NCI-H146 (cell line): ENCODE measurements at places on chromosomes 7 and 10.
A peak's percentile ranks its signal among the peaks of the same experiment; 100 is the strongest.

DNA sequence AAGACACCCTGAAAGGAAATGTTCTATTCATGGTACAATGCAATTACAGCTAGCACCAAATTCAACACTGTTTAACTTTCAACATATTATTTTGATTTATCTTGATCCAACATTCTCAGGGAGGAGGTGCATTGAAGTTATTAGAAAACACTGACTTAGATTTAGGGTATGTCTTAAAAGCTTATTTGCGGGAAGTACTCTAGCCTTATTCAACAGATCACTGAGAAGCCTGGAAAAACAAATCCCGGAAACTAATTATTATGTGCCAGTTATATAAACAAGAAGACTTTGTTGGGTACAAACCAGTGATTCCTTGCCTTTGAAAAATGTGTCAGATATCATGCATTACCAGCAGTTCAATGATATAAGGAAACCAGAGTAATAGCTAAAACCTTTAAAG lies 160.1 kb downstream of the CFTR start:
- no peak for DNase-seq

GRCh38 chr10:109982123-109982522 lies 25.7 kb upstream of the ADD3 start:
- no peak for DNase-seq

DNA sequence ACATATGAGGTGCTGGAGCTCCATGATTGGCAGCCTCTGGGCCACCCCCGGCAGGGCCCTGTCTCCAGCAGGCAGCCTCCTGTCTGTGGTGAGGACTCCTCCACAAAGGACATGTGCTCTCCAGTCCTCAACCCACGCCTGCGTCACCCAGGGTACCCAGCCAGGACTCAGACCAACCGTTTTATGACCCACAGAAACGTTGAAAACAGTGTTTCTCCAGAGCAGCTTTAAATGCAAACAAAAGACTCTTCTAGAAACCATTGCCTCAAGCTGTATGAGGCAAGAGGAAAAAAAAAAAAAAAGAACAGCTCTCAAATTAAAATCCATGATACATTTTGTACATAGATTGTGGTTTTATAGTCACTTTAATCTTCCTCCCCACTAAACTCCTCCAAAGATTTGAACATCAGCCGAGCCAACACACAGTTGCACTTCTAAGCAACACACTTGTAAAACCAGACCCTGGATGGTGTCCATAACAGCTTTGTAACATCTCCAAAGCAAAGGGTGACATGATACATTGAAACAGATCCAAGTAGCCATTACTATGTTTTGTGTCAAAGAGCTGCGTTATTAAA lies 175.0 kb upstream of the LYZL2 start:
- DNase-seq = no peak

GRCh38 chr7:38746438-38746837 lies 115.3 kb upstream of the AMPH start:
- peak; percentile 13 for DNase-seq

DNA sequence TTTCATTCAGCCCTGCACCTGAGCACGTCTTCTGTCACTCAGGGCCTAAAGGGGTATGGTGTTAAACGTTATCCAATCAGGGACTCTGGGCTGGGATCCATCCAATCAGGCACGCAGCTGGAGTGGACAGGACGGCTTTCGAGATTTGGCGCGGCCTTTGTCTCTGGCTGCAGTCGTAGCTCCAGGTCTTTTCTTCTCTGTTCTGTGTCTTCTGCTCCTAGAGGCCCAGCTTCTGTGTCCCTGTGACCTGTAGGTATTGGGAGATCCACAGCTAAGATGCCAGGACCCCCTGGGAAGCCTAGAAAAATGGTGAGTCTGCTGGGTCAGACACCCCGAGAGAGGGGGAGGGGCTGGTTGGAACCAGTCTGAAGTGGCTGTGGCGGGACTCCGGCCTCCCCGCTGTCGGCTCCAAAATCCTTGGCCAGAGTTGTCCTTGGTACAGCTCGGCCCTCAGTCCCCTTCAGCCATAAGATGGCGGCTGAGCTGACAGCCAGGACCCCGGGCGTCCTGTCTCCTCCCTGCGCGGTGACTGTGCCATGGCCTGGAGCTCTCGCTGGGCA lies 11.7 kb upstream of the ZNF680 start:
- DNase-seq = no peak

DNA sequence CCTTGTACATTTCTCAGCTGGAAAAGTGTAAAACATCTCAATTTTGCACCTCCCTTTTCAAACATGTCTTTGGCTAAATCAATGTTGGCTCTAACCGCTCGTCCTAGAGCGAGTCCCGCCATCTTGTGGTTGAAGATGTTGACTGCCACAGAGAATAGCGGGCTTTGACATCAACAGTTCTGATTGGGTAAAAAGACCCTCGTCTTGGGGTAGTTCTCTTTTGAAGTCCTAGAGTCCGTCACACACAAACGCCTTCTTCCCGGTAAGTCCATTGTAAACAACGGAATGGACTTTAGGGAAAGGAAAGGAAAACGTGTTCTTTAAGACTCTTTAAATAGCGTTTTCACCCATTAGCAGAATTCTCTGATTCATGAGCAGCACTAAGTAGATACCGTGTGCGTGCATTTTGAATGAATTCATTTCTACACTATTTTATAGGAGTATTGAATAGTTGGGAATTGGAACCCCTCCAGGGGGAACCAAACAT lies 452 bp upstream of the RPP30 start:
- DNase-seq = peak; percentile 79

DNA sequence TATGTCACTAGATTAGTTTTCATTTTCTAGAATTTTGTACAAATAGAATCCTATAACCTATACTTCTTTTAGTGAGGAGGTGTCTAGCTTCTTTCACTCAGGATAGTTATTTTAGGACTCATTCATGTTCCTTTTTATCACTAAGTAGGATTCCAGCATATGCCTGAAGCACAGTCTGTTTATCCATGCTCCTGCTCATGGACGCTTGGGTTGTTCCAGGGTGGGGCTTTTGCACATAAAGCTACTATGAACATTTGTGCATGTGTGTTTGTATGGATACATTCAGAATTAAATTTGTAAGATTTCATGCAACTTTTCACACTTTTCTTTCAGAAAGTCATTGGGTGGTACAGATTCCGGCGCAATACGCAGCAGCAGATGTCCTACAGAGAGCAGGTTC lies 24.6 kb downstream of the ABRAXAS2 start:
- no peak for DNase-seq

DNA sequence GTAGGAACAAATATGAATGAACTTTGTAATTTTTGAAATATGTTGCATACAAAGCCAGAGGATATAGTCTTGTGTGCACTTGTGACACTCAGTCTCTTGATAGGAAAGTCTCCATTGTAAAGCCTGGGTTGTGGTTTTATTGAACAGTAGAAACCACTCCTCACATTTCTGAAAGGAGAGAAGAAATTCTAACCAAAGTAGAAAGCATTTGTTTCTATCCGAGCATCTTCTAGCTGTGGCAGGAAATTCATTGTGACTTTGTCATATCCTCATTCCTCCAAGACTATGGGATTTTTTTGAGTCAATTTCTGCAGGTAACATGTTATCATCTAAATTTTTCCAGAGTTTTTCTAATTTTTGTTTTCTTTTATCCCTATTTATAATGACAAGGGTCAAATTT lies 55.5 kb upstream of the NCF1 start:
- DNase-seq = no peak

DNA sequence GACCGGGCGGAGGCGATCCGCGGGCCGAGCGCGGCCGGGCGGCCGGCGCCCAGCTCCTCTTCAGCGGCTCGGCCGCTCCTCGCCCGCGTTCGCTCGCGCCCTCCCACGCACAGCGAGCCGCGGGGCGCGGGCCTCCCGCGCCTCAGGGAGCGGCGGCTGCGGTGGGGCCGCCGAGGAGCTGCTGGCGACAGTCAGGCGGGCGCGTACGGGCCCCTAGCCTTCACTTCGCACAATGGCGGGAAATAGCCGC lies at the start of gene MCMBP:
MCMBP (minus strand) TSS at position 234 of the 250 bp plus-strand sequence. CDS start 259 bp downstream, outside the sequence.
- DNase-seq = no peak

GRCh38 chr10:80589726-80590373 lies 52.1 kb downstream of the SH2D4B start:
- no peak for DNase-seq

- no peak for DNase-seq
Observed at GRCh38 chr10:75733135-75733890, 301.9 kb downstream of the LRMDA start.

DNA sequence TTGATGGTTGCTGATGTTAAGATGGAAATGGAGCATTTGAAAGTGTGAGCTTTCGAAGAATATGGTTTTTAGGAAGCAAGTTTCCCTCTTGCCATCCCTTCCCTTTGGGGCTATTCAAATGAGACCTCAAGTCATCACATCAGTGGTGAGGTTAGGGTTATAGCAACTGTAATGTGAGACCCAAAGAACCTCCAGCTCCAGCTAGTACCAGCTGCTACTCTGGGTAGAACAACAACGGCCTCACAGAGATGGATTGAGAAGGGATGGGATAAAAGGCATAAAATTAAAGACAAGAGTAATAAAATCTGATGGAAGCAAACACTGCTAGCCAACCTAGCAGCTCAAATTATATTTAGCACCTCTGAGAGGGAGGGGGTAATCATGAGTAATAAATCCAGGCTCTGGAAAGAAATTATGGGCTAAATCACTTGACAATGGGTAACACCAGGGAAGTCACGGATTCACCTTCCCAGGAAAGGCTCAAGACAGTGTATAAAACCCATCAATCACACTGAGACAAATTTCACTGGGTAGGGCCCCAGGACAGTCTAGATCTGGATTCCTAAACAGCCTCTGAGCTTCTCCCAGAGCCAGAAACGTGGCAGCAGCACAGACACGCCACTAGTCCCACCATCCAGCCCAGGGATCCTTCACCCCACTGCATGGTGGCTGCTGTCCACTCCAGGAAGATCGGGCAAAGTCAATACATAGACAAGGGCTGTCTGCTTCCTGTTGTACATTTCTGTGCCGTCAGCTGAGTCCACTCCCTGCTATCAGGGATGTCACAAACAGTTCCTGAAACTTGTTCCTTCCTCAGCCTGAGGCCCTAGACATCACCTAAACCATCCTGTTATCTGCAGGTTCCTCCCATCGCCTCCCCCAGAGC lies 151.1 kb downstream of the GFRA1 start:
- DNase-seq = no peak

DNA sequence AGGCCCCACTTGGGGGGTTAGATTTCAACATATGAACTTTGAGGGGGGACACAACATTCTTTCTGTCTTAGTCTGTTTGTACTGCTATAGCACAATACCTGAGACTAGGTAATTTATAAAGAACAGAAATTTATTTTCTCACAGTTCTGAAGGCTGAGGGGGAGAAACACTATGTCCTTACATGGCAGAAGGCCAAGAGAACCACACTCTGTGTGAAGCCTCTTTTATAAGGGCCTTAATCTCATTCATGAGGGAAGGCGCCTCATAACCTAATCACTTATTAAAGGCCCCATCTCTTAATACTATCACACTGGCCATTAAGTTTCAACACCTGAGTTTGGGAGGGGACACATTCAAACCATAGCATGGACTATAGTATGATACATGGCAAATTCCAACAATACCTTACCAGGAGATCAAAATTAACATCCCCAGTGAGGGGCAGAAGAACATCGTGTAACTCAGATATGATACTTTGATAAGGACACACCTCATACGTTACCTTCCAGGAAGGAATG lies 9.3 kb upstream of the PDLIM1 start:
- DNase-seq = no peak

DNA sequence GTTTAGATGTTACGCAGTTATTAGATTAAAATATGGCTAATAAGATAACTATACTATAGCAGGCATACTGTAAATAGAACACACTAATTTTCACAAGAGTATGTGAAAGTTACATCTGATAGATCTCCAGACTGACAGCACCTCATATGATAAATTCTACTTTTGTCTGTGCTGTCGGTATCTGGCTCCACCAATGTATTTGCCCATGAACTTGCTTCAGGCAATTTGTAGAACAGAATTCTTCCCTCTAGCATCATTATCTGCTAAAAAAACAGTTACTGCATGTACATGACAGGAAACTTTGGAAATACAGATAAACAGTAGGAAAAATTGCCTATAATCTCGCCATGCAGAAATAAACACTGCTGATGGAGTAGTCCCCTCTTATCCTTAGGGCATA lies 137.7 kb downstream of the WNT2 start:
- DNase-seq = no peak

- no peak for DNase-seq
Observed at GRCh38 chr10:71015674-71016073, 127.3 kb upstream of the PCBD1 start.

DNA sequence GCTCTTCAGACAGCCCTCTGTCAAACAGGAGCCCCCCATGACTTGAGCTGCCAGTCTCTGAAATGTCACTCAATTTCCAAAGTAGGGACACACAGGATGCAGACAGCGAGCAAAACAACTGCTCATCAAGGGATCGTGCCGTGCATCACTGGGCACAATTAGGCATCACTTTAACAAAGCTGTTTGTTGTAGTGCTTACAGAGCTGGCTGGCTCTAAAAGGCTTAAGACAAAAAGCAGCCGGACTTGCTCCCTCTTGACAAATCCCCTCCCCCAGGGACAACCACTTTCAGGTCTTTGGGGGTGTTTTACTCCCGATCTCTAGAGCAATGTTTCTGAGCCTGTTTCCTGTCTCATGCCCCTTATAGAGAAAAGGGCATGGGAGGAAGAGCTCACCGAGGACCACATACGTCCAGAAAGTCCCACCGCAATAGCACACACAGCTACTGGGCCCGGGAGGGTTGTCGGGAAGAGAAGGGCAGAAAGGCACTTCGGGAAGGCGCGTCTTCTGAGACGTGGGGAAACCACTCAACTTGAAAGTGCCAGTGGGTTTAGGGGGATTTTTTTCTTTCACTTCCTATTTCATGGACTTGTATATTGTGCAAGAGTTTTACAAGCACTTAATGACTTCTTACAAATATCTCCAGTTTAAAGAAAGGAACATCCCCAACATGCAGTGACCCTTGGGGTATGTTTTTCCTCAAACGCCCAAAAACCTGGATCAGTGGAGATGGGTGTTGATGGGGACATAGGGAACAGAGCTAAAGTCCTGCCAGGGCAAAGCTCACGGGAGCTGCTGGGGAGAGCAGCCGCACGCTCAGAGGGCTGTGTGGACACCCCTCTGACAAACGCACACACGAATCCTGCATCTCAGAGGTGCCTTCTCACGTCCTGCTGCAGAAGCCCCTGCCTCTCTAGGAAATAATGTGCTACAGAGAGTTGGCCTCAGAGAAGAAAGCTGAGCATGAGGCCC lies 27.1 kb downstream of the LRRC20 start:
- no peak for DNase-seq

GRCh38 chr10:77591238-77591880 lies 46.2 kb downstream of the KCNMA1 start:
- DNase-seq = no peak
